ELF-1 (cell line): ENCODE measurements at places on chromosomes 1 and 21.

- DNase-seq, result no peak
Observed at GRCh38 chr1:41153750-41154274, 88.3 kb downstream of the SCMH1 start.

DNA sequence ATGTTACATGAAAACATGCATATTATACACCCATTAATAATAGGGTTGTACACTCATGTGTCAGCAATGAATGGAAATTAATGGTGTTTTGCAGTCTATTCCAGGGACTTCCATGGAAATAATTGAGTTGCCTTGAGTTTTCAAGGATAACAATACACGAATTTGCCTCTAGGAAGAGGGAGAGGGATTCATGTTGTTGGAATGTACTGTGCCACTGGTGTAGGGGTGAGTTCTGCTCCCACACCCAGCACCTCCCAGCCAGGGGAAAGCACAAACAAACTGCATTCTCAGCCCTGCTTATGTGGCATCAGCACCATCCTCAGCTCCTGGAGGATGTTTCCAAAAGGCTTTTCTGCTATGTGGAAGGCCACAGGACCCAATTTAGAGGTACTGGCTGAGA lies 57.8 kb downstream of the BCAR3 start:
- no peak for DNase-seq

DNA sequence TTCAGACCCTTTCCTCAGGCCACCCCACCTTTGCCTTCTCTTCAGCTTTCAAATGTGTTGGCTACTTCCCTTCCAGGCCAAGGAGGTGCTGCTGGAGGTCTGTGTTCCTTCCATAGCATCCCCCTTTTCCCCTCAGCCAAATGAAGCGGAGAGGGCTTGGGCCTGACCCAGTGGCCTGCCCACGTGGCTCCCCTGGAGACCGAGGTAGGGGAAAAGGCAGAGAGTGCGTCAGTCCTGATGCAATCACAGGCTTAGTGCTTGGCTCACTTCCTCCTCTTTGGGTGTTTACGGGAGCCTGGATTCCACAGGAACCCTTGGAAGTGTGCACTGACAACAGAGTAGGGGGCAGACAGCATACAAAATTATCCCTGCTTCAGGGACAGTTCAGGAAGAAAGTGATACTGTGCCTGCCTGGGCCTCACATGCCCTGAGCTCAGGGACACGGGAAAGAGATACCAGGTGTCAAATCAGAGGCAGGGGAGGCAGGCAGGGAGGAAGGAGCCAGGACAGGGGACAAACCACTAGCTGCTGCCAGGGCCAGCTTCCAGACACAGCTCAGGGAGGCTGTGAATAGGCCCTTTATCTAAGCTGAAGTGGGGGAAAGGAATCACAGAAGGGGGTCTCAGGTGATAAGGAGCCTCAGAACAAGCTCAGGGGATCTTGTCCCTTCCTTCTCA lies 16.6 kb upstream of the PTP4A2 start:
- peak; percentile 75 for DNase-seq

DNA sequence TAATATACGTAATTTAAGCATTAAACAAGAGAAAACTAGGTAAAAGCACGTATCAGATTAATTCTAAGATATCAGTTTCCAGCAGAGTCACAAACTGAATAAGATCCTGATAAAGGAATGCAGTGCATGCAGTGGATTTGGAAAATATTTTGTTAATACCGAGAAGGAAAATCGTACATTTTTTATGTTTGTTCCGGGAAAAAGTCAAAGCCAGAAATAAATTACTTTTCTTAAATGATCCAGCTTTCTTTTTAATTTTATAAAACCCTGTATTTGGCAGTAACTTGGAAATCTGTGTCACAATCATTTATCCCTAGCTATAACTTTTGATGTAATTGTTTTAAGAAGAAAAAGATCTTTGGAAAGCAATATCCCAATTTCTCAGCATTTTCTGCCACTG lies 955 bp downstream of the PALMD start:
- no peak for DNase-seq

DNA sequence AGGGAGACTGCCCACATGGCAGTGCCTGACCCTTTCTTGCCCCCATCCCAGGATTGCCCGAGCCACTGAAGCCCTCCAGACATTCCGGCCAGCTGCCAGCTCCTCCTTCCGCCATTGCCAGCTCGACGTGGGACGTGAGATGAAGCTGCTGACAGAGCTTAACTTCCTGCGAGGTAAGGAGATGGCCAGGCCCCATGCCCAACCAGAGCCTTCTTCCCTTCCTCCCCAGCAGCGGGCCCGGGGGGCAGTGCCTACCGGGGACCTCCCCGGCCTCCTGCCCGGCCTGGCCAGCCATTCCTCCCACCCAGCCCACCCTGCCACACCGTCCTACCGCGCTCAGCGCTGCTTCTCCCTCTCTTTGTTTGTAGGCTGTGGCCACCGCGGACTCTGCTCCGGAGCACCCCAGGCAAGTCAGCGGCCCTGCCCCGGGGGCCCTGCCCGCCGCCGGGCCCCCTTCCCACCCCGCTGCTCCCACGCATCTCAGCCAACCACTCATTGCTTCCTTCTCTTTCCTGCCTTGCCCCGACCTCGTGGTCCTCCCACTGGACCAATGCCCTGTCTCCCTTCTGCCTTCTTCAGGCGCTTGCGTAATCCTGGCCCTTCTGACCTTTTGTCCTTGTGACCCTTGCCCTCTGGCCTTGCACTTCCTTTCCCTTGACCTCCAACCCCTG lies 4.9 kb downstream of the TRIM46 start:
- DNase-seq, result peak; percentile 0

DNA sequence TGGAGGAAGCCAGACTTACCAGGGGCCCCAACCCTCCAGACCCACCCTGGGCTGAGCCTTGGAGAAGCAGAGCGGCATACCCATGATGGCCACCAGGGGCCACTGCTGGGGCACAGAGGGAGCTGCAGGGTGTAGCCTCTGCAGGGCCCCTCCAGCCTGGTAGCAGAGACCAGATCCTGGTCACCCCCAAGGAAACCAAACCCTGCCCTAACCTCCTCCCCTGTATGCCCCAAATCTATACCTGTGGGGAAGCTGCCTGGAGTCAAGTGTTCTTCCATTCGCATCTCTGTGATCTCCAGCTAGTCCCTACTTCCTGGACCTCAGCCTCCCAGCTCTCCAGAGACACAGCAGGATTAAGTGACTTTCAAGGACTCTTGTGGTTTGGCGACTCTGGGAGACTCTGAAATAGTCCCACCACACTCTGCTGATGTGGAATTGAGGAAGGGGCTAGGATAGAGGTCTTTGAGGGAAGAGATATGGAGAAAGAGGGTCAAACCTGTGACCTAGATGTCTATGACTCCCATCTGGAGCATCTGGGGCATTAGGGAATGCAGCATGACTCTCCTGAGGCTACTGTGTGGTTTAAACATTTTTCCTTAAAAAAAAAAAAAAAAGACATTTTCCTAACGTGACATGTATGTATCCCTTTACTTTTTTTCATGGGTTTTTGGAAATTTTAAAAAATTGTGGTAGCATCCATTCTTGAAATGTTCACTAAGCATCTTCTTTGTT lies 119.2 kb upstream of the IPO9 start:
- peak; percentile 81 for DNase-seq

GRCh38 chr1:50172299-50172698 lies 63.6 kb downstream of the ELAVL4 start:
- no peak for DNase-seq

- DNase-seq, result no peak
Observed at GRCh38 chr21:44795342-44795741, 6.3 kb downstream of the UBE2G2 start.

- DNase-seq, result no peak
Observed at GRCh38 chr1:51345300-51345687, 14.9 kb upstream of the TTC39A start.

- no peak for DNase-seq
Observed at GRCh38 chr1:91091812-91092211, 70.0 kb upstream of the ZNF644 start.

DNA sequence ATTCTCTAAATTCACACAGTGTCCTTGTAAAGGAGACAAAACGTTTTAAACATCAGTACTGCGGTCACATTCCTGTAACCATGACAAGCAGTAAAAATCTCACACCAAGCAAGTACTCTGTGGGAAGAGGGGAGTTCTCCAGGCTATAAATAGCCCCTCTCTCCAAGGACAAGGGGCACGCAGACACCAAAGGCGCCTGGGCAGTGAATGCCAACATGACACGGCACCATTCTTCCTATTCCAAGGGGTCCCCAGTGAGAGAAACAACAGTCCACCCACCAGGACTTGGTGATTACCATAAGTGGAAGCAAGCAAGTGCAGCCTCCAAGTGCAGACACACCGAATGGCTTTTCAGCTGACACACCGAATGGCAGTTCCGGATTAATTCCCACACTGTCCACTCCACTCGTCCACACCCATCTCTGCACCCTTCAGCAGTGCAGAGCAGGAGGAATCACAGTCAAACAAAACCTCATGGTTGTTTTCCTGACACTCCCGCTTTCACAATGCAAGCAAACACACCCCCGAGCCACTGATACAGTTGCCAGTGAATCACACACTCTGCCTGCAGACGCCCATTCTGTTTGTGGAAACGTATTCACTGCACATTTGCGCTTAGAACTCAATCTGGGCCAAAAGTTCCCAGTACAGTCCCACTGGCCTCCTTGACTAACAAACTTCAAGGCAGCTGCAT lies 1.8 kb downstream of the PTTG1IP start:
- no peak for DNase-seq

GRCh38 chr1:192418552-192419285 lies 101.9 kb downstream of the RGS21 start:
- no peak for DNase-seq

GRCh38 chr1:57883642-57883995 lies 459.8 kb upstream of the DAB1 start:
- no peak for DNase-seq

DNA sequence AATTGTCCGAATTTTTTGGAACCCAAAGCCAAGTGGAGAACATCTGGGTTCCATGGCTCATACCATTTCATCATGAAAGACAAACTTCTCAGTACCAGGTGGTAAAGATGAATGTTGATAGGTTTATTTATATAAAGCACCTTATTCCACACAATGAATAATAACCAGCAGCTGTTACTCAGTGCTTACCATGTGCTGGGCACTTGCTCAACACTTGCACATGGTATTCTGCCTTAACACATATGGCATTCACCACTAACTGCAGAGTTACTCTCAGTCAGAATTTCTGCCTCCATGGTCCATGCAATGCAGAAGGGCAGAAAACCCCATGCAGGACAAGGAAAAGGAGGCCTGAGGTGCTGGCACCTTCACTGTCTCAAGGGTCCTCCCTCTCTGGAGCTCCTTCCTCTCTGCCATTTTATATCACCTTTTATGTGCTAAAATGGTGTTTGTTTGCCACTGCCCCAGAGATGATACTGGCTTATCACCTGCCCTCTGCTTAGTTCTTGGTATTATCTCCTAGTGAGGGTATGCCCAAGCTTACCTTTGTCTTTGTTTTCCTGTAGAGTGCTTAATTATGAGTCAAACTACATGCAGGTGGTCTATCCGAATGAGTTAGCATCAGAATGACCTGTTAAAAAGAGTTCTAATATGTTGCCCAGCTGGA lies 76.7 kb upstream of the ZNF326 start:
- no peak for DNase-seq

DNA sequence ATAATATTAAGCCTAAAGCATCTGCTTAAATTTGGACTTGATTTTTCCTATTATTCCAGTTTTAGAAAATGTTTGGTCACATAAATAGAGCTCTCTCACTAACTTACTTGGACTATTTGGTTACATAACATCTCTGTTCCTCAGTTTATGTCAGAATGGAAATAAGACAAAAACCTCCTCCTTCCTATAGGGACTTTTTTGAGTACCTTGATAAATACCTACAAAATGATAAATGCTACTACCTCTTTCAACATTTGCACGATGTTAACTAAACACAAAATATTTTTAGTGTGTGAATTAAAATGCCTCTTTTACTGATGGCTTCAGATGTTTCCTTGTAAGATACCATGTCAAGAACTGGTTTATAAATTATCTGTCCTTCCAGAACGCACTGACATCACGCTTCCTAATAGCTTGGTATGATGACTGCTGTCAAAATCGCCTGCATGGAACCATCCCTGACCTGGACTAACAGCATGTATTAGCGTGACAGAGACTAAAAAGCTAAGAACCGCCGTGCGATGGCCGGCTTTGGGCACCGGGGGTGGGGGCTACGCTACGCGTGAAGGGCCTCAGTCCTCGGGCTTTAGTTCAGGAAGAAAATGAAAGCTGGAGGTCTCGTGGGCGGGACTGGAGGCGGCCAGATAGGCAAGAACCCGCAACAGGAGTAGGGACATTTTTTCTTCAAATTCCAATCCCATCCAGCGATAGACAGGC lies 133.2 kb upstream of the BARHL2 start:
- DNase-seq, result peak; percentile 49

GRCh38 chr1:1564268-1564667 lies 10.4 kb downstream of the SSU72 start:
- DNase-seq, result no peak

GRCh38 chr1:119947468-119947867 lies 51.2 kb upstream of the ADAM30 start:
- no peak for DNase-seq

DNA sequence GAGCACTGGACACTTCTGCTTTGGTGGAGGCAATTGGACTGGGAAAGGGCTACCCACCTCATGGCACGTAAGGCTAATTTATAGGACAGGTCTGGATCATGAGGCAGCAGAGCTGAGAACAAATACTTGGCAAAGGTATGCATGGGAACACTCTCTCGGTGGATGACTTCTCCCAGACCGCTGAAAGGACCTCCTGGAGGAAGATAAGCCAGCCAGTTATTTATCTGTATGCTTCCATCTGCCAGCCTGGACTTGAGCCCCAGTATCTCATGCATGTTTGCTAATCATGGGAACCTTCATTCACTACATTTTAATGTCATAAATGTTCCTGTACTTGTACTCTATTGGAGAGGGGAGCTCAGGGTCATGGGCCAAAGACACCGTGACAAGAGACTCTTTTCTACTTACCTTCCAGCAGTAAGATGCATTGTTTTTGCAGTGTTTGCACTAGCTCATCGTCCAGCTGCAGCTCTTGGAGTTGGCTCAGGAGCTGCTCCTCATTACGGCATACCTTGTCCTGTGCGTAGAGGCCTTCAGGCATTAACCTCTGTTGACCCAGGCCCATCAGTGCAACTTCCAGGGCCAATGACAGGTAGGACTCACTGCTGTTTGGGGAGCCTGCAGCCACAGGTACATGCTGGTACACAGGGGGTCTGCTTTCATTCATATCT lies 23.7 kb downstream of the UROD start:
- no peak for DNase-seq

DNA sequence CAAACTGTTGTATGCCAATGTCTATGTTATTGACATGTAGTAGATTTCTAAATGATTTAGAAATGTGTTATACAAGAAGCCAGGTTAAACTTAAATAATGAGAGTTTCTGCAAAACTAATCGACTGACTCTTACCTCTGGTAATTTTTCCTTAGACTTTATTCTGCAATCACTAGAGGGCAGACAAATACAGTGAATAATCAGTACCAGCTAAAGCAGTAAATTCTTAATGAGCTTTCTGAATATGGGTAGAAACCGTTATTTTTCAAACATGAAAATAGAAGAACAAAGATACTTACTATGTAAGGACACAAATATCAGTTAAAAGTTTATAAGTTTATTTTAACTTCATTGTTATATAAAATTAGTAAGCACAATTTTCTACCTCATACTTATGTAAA lies 97.9 kb upstream of the RGS1 start:
- no peak for DNase-seq
